ENCODE measurements at places on chromosomes 1 and 21. TPM values are rescaled to one million over a fixed set of nuclear protein-coding genes. Genes with fewer than 3 reads are reported as not detected.

- DNase-seq: no peak
Measured at GRCh38 chr21:43305811-43306311, 121.1 kb downstream of the SIK1 start.

DNA sequence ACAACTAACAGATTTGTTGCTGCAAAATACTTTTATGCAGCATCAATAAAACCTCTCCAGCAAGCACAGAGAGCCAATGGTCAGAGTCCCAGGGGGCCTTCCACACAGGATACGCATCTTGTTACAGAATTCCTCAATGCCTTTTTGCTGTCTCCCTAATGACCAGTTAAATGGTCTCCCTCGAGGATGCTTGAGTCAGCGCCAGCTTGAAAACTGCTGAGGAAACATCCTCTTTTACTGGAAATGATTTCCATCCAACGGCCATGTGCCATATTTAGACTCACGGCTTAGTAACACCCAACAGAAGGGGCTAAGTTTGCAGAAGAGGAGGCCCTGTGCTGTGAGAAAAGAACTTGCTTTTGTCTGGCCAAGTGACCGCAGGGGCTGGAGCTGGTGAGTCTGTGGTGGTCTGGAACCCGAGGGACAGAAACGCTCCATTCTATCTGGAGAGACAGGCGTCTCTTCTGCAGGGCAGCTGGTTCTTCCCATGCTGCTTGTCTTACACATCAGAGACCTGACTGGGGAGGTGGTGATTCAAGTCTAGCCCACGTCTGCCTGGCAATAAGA lies 496.4 kb downstream of the SETD4 start:
- DNase-seq: no peak

GRCh38 chr21:45831991-45832740 lies 149.4 kb upstream of the COL6A1 start:
- DNase-seq: no peak

GRCh38 chr1:40978886-40979240 lies 633 bp upstream of the CTPS1 start:
- no peak for DNase-seq

- DNase-seq: no peak
Measured at GRCh38 chr1:42143896-42144710, 9.1 kb upstream of the GUCA2B start.

Gene TRIM67
- total RNA-seq: 0.26 TPM

GRCh38 chr1:89627596-89627962 lies 5.3 kb upstream of the LRRC8C start:
- DNase-seq: no peak

Gene AMIGO1
- total RNA-seq: 1.2 TPM

- DNase-seq: no peak
Measured at GRCh38 chr1:179310291-179310690, 16.7 kb downstream of the SOAT1 start.

Gene RHD
- 0.38 TPM for total RNA-seq

- no peak for DNase-seq
Measured at GRCh38 chr1:48830715-48831114, 54.0 kb upstream of the BEND5 start.

Gene SH2D5
- total RNA-seq: 0.26 TPM

Gene AMY1B
- not detected for total RNA-seq

Gene S100A12
- not detected for total RNA-seq

DNA sequence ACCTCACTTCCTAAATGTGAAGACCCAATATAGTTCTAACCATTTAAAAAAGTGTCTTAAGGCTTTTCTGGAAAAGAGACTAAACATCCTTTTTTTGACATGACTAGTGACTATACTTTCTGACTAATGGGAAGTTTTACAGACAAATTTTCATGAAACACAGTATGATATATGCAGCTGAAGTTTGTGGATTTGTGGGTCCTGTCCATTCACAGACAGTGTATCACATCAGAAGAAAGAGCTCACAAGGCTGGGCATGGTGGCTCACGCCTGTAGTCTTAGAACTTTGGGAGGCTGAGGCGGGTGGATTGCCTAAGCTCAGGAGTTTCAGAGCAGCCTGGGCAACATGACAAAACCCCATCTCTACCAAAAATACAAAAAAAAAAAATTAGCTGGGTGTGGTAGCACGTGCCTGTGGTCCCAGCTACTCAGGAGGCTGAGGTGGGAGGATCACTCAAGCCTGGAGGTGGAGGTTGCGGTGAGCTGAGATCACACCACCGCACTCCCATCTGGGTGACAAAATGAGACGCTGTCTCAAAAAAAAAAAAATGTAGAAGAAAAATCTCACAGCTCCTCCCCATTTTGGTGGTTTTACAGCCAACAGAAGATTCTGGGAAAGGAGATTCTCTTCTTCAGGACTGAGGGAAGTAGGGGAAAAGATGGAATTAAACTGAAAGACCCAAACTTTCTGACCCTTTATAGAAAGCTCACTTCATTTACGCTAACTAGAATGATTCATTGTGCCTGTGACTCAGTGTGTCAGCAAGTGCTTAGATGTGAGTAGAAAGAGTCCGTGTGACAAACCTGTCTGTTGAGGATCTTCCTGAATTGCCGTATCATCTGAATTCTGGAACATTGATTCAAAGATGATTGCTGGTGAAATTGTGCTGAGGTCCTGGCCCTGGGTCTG lies 15.2 kb upstream of the YRDC start:
- DNase-seq: no peak

GRCh38 chr1:4971666-4972065 lies 317.3 kb downstream of the AJAP1 start:
- DNase-seq: no peak

Gene GREM2
- total RNA-seq: 0.23 TPM

DNA sequence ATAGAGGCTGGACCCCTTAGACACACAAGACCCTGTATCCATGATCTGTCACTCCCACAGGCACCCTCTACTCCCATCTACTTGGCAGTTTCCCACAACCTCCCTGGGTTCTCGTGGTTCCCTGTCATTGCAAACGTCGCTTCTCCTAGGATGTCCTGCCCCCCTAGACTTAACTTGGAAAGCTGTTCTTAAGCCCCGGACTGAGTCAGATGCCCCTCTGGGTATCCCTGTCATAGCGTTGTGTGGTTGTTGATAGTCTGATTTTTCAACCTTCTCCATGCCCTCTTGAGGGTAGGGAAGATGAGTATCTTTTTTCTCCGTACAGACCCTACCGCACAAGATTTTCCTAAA lies 11.8 kb downstream of the RCC1 start:
- DNase-seq: no peak

DNA sequence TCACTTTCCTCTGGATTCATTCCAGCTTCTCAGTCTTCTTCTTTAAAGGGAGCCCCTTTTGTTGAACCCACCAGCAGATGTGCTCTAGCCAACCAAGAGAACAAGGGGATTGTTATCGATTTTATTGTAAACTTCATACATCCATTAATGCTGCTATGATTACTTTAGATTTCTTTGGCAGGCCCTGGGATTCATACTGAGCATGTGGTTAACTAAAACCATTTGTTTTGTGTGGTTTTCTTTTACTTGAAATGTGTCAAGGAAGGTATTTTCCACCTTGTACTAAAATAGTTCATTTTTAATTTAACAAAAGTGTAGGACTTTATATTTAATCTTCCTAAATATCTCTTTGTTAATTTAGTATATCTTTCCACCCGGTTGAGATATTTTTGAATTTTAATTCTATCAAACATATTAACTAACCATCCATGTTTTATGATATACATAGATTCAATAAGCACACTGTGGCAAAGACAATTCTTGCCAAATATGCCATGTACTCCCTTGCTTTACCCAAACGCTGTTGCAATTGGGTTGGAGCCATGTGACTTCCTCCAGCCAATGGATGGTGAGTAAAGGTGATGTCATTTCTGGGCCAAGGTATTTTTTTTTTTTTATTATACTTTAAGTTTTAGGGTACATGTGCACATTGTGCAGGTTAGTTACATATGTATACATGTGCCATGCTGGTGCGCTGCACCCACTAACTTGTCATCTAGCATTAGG lies 74.2 kb upstream of the LRRC8D start:
- no peak for DNase-seq

DNA sequence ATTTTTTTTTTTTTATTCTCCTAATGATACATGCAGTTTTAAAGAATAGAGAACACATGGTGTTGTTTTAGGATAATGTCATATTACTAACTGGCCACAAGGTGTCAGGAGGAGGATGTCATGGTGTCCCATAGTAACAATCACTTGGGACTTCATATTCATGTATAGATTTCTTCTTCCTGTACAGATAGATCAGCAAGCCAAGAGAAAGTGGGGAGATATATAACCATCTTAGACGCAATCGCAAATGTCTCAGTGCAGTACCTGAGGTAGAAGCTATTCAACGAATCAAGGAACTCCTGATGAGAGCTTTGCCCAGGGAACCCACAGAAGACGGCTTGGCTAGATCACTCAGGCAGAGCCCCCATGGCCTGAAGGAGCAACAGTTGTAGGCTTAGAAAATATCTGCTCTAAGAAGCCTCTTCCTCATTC lies 12.3 kb downstream of the OR2T11 start:
- no peak for DNase-seq

DNA sequence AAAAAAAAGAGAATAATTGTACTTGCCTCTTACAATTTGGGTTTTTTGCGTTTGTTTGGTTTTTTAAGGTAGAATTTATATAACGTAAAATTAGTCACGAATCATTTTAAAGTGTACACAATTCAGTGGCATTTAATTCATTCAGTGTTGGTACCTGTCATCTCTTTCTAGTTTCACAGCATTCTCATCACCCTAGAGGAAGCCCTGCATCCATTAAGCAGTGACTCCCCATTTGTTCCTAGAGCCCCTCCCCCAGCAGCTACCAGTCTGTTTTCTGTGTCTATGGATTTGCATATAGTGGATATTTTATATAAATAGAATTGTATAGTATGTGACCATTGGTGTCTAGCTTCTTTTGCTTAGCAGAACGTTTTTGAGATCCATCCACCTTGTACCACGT lies 233.2 kb upstream of the FMN2 start:
- DNase-seq: no peak
